ENCODE measurements at places on chromosomes 4 and X.

DNA sequence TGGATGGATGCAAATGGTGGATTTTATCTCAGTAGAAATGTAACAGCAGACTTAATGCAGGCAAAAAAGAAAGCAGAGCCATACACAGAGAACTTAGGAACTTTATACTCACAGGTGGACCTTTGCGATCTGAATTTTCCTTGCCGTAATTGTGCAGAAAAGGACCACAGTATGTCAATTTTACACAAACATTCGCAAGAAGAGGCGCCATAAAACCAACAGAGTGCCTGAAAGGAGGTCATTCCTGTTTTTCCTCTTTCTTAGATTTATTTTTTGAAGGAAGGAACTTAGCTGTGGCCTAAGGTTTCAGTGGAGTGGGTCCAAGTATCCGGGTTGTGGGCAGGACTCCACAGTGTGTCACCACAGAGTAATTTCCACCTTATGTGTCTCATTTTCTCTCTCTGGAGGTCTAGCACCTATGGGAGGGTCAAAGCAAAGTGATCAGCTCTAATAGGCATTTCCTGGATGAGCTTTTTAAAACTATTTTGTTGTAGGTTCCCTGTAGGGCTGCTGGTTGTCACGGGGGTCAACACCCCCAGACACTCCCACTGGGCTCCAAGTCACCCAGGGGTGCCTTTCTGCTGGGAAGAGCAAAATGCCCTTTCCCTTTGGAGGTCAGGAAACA, 24.7 kb upstream of the PBDC1 start:
- no peak for DNase-seq

DNA sequence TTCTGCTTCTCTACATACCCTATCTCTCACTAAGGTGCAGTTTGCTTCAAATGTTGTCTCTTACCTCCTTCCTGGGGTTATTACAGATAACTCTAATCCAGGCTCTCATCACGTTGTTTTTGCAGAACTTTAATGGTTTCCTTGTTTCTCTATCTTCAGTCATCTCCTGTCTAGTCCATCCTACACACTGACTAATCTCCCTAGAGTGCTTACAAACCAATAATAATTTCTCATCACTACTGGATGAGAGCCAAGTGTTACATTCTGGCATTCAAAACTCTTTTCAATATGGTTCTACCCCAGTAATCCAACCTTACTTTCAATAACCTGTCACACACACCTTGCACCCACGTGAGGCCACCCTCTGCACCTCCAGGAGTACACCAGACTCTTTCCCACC, 86.1 kb downstream of the SYNPO2 start:
- DNase-seq = no peak

DNA sequence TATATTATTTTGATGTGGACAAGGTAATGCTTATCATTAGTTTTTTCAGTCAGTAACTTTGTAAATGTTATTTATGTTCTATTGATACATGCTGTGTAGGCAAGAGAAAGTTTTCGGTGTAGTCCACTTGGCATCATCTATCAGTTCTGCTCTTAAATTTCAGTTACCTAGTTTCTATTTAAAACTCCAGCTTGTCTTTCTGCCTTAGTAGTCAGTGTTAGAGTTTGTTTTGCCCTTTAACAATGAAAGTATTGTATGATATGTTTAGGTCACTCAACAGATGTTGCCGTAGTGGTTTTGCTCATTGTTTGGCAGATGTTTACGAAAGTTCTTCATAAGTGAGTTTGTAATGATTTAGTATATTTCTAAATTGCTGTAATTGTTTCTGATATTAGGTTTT, 34.9 kb upstream of the FHDC1 start:
- no peak for DNase-seq

- no peak for DNase-seq
Observed at GRCh38 chrX:67917421-67918010, 373.7 kb downstream of the AR start.

DNA sequence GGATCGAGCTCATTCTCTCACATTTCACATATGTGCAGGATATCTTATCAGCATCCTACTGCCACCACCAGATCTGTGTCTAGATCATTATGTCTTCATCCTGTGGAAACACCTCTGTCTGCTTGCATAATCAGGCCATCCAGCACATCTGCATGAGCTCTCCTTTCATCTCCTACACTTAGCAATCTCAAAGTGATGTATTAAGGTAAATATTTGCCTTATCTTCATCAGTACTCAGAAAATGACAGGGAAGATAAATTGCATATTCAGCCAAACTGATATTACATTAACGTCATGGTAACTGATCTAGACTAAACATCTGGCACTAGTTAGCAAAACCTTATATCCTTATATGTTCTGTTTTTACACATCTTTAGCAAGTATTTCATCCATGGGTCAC, 207.3 kb upstream of the PABPC4L start:
- DNase-seq = no peak

DNA sequence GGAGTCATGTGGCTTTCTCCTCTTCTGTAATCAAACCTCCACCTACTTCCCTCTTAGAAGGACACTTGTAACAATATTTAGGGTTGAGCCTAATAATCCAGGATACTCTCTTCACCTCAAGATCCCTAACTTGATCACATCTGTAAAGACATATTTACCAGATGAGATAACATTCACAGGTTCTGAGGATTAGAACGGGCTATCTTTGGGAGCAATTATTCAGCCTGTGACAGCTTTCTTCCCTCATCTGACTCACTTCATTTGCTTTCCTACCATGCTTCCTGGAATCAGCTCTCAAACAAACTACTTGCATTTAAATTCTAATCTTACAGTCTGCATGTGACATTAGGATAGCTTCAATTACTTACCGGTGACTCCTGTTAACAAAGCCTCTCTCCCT, 133.5 kb upstream of the NDST3 start:
- DNase-seq = no peak

DNA sequence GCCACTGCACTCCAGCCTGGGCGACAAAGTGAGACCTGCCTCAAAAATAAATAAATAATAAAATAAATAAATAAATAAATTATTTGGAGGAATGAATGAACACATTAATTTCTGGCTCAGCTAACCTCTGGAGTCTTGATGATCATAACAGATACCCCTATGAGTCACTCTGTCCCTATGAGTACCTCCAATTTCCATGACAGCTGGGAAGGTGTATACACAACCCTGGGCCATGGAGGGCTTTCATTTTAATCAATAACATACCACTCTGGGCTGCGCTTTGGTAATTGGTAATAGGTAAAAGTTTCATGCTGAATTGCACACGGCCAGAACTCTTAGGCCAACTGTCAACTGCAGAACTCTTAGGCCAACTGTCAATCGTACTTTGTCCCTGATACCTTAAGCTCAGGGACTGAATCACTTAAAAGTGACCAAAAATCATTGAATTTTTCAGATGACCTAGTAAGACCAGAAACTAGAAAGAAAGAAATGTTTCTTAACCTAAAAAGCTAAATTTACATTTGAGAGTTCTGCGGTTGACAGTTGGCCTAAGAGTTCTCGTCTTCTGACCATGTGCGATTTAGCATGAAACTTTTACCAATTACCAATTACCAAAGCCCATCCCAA, 112.4 kb downstream of the ATP11C start:
- no peak for DNase-seq

DNA sequence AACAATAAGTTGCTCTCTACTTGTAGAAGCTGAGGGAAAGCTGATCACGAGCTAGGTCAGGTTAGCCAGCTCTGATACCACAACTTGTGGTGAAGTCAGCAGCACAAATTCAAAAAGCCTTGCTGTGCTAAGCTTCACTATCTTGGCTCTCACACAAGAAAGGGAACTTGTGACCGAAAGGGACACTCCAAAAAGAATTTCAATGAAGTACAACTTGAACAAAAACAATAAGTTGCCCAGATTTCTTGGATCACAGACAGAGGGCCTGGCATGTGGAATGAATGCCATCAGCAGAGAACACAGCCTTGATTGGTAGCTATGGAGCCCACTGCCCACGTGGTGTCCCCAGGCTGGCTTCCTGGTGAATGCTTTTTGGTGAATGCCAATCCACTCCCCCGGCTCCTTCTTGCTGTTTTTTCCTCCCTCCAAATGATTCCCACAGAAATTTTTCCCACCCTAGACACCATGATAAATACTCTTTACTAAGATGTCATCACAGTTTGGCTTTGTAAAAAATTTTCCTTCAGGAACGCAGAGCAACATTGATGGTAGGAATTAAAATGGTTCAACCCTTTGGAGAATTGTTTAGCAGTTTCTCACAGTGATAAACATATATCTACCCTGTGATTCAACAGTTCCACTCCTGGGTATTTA, 82.6 kb downstream of the ANXA3 start:
- no peak for DNase-seq

GRCh38 chr4:139978692-139979091, 175.3 kb downstream of the MAML3 start:
- DNase-seq = no peak

DNA sequence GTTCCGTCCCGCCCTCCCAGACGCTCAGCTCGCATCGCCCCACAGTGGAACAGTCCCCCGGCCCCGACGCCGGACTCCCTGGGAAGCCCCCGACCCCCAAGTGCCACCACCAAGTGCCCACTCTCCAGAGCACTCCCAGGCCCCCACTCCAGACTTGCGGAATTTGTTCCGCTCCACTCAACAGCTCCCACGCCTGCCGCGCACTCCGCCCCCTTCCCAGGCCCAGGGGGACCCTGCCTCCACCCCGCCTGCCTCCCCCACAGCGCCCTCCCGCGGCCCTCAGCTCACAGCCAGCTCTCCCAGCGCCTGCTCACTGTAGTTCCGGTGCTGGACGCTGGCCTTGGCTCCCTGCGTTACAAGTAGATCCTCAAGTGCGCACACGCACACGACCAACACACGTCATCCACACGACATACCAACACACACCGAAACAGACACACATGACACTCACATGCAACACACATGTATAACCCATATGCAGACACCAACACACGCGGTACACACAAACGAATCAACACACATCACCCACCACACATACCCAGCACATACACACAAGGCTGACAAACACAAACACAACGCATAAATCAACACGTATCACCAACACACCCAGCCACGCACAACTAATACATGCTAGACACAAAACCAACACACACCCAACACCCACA, 8.0 kb downstream of the MSX1 start:
- DNase-seq = no peak

DNA sequence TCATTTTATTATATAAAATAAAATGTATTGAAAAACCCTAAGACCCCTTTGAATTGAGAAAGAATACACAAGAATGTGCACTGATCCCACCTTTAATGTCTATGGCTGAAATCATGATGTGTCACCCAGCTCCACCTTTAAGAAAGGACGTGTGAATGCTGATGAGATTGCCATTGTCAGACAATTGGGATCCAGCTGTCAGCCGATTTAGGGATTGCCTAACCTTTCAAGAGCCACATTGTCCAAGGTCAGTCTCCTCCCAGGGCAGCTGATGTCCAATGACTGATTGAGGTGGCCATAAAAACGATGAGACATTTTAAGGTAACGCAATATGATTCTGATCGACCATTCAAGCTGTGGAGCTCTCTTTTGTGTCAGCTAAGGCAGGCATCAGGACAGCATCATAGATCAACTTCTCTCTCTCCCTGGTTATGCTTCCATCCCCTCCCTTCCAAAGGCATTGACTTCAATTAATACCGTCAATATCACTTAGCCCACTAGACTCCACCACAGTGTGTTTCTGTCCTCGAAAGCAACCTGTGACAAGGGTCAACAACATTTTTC, 1676.4 kb downstream of the PCDH7 start:
- DNase-seq = no peak

DNA sequence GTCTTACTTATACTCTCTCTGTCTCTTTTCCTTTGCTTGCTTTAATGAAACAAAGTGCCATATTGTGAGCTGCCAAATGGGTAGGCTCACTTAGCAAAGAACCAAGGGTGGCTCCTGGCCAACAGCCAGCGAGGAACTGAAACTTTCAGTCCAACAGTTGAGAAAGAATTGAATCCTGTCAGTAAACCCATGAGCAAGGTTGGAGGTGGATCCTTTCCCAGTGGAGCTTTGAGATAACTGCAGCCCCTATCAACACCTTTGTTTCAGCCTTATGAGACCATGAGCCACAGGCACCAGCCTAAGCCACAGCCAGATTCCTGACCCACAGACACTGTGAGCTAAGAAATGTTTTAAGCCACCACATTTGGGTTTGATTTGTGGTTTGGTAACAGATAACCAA, 362.2 kb downstream of the PDGFC start:
- no peak for DNase-seq

- no peak for DNase-seq
Observed at GRCh38 chr4:56783986-56784385, 37.5 kb downstream of the SPINK2 start.

DNA sequence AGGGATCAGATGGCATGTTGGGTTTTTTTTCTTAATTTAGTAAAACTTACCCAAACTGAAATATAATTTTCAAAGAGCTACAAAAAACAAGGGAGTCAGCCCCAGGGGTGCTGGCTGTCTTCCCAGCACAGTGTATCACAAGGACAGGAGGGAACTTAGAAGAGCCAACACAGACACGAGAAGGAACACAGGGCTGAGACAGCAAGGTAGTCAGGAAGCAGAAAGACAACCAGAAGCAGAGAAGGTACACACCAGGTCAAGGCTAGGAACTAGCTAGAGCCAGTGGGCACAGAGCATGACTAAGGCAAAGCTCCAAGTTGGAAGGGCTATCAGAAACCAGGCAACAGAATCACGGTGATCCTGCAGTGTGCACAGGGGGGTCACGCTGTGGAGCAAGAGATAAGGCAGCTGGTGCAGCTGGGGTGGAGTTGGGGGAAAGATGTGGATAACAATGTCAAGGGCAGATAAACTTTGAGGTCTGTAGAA, 168.7 kb downstream of the NR3C2 start:
- no peak for DNase-seq

DNA sequence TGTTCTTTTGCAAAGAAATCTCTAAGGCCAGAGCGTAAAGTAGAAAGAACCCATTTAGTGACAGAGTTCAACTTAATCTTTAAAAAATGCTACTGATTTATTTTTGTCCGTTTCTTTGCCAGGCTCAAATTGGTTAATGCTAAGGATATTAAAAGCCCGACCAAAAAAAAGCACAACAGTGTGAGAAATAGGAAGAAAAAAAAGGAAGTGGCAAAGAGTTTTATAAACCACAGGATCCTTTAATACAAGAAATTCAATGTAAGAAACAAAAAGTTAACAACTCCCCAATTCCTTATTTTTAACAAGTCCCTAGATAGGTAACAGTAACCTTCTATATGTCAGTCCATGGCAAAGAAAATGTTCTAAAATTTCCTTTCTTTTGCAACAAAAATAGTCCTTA, 480.4 kb downstream of the ACTRT1 start:
- no peak for DNase-seq

DNA sequence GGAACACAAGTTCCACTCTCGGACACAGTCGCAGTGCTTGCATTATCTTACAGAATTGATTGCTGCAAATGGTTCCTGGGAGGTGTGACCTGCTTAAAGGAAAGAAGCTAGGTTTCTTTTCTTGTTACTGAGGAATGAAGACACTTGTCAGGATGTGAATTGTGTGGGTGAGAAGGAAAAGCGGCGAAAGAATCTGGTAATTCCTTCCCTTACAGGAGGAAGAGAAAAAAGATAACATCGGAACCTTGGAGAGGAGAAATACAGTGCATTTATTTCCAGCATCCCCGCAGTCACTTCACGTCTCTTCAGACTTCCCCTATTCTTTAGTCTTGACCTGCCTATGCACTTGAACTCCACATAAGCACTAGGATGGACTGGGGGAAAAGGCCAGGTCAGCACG, 389 bp upstream of the CCSER1 start:
- no peak for DNase-seq

GRCh38 chr4:77040270-77040669, 35.5 kb downstream of the CCNI start:
- DNase-seq = no peak

- no peak for DNase-seq
Observed at GRCh38 chrX:100512471-100512870, 72.3 kb upstream of the TNMD start.

GRCh38 chr4:128841402-128841801, 31.9 kb downstream of the JADE1 start:
- DNase-seq = no peak
